ENCODE measurements at places on chromosomes 3 and 15.

GRCh38 chr3:8325306-8325705 is 176.3 kb upstream of the LMCD1 start:
- no peak for DNase-seq

GRCh38 chr15:80953953-80954778 is 35.5 kb downstream of the MESD start:
- DNase-seq: no peak

- DNase-seq: no peak
Measured at GRCh38 chr3:182710557-182711157, 82.6 kb upstream of the ATP11B start.

DNA sequence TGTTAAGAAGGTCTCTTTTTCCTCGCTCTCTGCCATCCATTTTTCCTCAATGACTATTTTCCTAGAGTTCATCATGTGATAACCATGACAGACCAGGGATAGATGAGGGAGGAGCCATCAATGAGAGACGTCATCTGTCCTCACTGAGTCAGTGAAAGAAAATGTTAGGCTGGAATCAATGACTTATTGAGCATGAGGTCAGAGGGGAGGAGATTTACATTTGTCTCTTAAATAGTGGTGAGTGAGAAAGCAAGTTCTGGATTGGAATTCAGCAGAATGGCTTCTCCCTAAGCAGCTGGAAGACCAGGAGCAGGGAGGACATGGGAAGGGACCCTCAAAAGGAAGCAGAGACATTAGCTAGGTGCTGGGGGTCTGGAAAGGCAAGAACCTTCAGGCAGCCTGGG is 28.2 kb upstream of the USP3 start:
- DNase-seq: no peak

- no peak for DNase-seq
Measured at GRCh38 chr15:69313432-69314000, 14.8 kb downstream of the PAQR5 start.

DNA sequence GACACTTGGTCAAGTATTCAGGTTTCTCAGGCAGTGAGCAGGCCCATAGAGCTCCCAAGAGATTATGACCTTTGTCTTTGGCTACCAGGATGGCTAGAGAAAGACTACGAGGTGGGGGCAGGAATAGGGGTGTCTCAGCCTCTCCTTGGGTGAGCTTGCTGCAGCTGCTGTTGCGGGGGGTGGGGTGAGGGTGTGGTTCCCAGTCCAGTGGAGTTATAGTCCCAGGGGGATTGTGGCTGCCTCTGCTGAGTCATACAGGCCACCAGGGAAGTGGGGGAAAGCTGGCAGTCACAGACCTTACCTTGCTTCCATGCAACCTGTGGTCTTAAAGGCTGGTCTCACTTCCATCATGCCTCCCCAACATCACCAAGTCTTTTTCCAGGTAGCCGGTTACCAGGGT is 31.7 kb downstream of the ATP2C1 start:
- no peak for DNase-seq

- DNase-seq: no peak
Measured at GRCh38 chr3:180332608-180333007, 269.4 kb upstream of the TTC14 start.

DNA sequence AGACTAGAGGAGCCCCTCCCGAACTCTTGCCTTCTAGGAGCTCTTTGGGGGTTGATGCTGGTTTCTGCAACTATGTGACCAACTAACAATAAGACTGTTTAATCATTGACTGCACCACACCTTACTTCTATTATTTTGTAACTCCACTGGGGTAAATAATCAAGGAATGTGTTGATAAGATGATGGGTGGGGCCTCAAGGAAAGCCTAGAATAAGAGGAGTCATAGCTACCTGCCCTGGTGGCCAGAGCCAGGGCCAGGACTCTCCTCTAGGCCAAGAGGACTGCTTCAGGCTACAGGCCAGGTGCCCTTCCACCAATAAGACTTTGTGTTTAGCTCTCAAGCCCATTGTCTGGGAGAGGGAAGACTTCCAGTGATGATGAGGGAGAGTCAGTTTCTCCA is 41.2 kb upstream of the PIAS1 start:
- DNase-seq: no peak

DNA sequence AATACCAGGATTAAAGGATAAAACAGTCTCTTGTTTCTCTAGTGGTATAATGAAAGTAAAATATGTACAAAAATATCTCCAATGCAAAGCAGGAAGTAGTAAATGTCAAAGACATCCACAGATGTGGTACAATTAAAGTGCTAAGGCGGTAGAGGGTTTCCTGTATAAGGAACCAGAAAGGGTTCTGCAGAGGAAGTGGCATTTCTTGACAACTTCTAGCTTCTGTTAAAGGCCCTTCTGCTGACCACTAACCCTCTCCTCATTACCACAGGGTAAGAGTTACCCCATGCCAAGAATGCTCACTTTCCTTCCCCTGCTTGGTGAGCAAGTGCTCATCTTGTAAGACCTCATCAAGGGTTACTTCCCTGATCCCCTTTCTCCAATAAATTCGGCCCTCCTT is 883.6 kb upstream of the NR2F2 start:
- no peak for DNase-seq

GRCh38 chr3:192833177-192833890 is 84.3 kb downstream of the MB21D2 start:
- DNase-seq: no peak

- no peak for DNase-seq
Measured at GRCh38 chr3:121515313-121515712, 30.5 kb downstream of the POLQ start.

DNA sequence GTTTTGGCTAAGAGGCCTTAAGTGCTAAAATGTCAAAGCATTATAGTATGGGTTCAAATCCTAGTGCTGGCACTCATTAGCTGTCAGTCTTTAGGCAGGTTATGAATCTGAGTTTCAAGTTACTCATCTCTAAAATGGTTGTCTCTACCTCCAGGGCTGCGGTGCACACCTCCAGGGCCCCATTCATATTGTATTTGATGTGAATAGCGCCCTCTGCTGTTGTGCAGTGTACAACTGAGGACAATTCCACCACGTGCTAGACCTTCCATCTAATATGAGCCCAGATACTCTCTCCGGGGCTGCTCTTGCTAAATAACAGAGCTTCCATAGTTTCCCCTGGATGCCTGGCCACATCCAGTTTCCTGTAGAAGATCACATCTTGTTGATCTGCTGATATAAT is 54.3 kb downstream of the OXNAD1 start:
- DNase-seq: no peak

- no peak for DNase-seq
Measured at GRCh38 chr15:95291898-95292472, 1038.5 kb upstream of the NR2F2 start.

DNA sequence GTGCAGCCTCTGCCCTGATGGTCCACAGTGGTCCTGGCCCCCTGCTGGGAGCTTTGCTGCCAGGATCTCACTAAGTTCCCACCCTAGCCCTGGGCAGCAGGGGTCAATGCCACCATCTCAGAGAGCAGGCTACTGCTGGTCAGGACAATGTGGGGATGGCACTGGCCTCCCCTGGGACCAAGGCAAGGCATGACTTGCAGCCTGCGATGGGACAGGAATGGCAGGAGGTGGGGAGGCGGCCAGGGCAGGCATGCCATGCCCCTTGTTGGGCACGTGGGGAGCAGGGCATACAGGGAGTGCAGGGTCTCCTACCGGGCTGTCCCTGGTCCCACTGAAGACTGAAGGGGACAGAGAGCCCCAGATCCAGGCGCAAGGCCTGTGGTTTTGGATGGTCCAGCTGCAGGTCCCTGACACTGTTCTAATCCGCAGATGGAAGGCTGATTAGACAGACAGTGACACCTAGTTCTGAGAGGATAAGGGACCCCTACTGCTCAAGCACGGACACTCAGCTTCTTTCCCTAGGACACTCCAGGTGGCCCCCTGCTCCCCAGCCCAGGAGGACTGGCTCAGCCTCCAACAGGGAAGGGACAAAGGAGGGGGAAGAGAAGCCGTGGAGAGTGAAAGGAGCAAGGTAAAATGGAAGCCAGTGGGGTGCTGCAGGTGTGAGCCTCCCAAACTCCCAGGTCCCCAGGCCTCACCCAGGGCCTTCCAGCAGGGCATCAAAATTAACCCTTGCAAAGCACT is 69.2 kb upstream of the RPL32 start:
- DNase-seq: no peak

DNA sequence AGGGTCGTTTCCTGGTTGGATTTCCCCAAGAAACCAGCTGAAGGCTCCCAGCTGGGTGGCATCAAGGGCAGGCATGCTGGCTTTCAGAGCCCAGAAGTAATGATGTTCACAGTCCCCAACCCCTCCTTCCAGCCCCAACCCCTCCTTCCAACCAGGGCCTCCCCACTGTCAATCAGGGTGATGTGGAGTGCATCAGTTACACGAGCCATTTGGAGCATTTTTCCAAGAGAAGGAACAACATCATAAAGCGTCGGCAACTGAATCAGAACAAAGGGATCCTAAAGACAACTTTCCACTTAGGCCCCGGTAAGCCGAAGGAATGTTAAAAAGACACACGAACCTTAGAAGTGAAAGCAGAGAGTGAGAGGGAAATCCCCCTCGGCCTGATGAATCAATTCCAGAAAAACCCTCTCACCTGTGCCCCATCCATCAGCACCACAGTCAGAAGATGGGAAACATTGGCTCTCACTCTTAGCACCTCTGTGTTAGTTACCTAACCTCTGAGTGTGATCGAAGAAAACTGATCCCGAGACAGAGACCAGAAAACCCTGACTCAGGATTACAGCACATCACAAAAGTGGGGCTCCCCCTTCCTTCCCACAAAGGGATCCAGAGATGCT is 101.2 kb upstream of the WNT5A start:
- no peak for DNase-seq

GRCh38 chr3:145197821-145198220 is 963.2 kb downstream of the PLOD2 start:
- DNase-seq: no peak

DNA sequence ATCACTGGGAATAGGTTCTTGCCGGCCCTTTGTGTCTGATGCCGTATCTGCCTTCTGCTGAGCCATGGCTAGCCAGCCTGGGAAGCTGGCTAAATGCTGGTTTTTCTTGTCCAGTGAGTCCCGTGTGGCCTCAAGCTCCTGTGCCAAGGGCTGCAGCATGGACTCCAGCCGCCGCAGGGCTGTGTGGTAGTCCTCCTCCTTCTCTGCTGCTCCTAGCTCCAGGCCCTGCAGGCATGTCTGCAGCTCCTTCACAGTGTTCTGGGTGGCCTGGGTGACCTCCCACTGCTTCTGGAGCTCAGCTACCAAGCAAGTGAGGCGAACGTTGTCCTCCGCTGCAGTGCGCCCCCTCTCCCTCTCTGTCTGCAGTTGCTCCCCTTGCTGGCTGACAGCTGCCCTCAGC is 24.9 kb downstream of the CXCR6 start:
- DNase-seq: no peak

DNA sequence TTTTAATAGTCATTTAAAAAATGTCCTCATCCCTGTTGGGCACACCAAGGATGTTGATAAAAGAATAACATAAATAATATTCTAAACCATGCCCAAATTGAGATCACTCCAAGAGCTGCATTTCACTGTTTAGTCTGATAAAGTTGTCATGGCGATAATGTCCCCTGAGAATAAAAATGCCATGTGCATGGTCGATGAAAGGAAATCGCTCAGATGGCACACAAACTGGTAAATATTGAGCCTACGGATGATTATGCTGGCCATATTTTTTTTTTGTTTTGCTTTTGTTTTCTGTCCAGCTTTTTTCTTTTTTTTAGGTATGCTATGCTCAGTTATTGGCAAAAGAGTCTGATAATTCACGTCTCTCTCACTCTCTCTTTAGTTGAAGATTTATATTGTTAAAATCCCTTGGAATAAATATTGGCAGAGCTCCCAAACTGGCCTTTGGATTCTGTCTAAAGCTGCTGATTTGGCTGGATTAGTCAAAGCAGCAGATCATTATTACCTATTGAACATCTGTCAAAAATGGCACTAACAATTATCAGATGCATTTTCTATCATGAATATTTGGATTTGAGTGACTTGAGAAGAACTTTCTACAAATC is 643.8 kb downstream of the SQOR start:
- no peak for DNase-seq

DNA sequence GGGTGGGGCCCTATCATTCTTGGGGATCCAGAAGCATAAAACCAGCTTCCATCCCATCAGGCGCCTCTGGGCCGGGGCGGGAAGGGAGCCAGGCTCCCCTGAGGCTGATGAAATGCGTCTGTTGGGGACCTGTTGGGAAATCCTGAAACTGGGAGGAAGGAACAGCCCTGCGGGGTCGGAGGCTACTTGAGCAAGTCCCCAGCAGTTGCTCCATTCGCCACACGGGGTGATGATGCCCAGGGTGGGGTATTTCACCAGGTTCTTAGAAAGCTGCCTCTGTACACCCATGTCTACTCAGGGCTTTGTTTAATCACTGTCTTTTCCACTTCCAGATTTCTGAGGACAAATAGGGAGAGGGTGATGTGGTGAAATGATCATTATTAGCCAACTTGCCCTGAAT is 25.4 kb upstream of the TSEN2 start:
- DNase-seq: no peak

- DNase-seq: no peak
Measured at GRCh38 chr15:85598219-85598618, 196.5 kb downstream of the KLHL25 start.

DNA sequence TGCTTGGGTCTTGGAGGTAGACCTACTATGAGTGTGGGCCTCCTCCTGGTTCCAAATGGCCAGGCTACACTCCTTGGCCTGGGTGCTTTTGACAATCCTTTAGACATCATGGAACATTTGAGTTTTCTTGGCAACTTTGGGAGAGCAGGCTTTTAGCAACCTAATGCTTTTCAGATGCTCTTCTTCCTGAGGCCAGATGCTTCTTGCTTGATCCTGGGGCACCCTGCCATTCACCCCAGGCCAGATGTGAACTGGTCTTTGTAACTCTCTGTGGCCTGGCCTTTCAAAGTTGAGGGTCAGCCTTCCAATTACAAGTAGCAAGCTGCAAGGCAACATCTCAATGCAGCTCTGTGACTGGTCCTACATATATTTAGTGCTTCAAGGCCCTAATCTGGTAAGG is 40.5 kb downstream of the RTP1 start:
- no peak for DNase-seq

DNA sequence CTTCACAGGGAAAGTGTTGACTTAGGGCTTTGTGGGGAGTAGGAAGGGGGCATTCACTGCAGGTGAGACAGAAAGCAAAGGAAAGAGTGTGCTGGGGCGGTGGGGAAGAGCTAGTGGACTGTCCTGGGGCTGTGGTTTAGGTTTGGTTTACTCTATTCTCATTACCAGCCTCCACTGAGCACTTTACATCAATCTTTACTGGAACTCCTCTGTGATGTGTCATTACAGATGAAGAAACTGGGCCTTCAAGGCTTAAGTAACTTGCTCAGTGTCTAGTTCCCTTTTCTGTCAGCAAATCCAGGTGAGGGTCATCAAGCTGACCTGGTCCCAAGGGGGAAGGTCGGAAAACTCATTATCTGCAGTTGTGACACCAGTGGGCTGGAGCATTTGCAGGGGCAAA is 120.2 kb upstream of the PFN2 start:
- no peak for DNase-seq

GRCh38 chr15:42048821-42049200 is 28.0 kb upstream of the PLA2G4E start:
- no peak for DNase-seq

GRCh38 chr15:72809329-72809728 is 25.8 kb upstream of the ADPGK start:
- DNase-seq: no peak
